Stimulated activated CD4-positive, alpha-beta T cell treated with anti-CD3 and anti-CD28 coated beads, Interleukin-1b, Interleukin-23, amount 100 ng/mL, for 4 hours (primary cell): ENCODE measurements at places on chromosomes 7 and 10.

GRCh38 chr10:63886281-63887022, 365.3 kb downstream of the REEP3 start:
- DNase-seq, result no peak

DNA sequence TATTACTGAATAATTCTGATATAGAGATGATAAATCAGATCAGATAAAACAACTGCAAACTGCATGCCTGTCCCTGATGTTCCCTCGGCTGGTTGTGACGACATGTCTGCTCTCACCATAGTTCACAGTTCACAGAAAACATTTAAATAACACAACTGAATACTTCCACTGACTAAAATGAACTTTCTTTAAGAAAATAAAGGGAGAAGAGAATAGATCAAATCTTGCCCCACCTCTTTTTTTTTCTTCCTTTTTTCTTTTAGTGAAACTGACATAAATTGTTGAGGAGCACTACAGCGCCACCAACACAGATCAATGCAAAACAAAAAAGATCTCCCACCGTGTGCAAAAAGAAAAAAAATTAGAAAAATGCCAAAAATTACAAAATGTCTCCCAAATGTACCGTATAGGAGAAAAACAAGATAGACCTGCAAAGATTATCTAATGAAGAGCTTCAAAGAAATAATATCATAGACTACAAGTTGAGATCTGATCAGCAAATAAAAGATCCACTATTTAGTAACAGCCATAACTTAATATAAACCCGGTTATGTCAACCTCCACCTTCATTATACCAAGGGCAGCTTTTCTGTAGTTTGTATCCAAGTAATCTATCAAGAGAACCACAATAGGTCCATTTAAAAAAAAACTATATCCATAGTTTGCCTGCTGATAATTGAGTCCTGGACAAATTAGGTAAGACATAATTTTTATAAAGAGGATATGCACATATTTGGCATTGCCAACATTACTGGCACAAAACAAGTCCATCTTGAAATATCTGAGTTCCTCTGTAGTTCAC, 30.7 kb upstream of the EPC1 start:
- DNase-seq, result no peak

DNA sequence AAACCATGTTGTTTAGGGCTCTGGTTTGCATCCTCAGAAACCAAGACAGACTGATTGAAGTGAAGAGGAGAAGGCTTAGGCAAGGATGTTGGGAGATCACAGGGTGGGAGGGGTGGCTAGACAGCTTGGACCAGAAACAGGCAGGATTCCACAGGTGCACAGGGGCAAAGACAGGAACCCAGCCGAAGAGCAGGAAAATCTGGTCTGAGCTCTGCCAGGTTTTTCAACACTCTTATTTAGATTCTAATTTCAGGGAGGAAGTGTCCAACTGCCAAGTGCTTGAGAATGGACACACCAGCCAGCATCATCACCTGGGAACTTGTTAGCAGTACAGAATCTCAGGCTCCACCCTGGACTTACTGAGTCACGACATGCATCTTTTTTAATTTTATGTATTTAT, 93.8 kb downstream of the MARCHF5 start:
- no peak for DNase-seq

GRCh38 chr10:80415734-80416478, 7.6 kb downstream of the PRXL2A start:
- no peak for DNase-seq

DNA sequence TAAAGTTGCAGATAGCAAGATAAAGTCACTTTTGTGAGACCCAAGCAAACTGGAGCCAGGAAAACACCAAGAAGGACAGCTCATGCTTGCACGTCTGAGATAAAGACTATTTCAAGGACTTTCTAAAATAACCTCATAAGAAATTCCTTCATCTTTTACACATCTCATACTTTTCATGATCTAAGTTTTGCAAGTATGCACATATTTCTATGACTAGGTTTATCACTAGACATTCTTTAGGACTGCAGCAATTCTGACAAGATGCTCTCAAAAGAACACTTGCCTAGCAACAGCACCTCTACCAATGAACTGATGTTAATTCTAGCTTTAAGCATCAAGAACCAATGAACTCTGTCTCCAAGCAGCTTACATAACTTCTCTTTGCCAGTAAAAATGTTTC, 457.6 kb downstream of the SEMA3D start:
- no peak for DNase-seq

GRCh38 chr7:25148772-25149575, 23.9 kb upstream of the CYCS start:
- DNase-seq, result no peak

DNA sequence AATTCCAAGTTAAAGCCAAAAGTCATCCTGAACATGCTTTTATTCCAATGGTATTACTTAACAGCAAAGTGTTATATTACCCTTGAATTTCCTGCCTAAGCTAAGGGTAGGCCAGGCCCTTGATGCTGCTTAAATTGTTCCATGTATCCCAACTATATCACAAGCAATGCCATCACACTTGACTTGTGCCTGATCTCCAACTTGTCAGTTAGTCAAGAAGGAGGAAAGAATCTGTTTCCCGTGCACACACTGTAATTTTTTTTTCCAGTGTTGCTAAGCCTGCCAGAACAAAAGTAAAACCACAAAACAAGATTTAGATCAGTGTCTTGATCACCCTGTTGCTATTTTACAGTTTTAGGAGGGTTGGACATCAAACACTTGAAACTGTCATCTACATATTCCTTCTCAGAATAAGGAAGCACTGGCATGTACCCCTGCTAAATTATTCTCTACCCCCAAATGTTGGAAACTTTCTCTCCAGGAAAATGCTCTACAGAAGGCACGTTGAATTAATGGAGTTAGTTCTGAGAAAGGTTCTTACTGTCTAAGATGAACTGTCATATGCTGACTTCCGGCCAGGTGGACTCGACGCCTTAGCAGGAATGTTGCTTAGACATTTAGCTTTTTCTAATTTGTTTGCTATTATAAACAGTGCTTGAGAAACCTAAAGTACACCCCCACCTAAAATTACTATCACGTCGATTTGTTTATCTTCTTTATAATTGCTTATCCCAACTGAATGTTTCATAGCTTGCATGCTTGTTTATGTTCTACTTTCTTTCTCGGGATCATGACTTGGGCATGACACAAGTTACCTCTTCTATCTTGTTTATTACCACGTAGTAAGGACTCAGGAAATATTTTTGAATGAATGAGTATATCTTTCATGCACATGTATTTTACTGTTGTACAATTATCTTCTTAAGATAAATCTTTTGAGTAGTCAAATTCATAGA, 105.5 kb upstream of the ZNF438 start:
- DNase-seq, result no peak

DNA sequence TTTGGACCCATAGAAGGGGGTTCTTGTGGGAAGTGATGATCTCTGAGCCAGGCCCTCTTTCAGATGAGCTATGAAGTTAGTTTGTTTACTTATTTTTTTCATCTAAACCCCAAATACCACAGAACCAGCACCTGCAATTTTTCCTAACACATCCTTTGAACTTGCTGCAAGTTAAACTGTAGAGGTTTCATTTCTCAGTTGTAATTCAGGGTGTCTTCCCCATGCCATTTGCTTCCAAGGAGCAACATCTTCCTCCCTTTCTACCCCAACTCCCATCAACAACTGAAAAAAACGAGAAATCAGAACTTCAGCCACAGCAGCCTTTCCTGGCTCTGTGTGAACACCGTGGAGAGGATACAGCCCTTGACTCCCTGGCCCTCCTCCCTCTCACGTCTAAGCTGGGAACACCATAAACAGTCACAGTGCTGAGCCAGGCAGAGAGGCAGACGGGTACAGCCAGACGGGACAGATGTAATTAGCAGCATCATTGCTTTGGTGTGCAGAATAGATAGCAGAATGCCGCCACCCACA, 63.6 kb downstream of the RGS10 start:
- no peak for DNase-seq

DNA sequence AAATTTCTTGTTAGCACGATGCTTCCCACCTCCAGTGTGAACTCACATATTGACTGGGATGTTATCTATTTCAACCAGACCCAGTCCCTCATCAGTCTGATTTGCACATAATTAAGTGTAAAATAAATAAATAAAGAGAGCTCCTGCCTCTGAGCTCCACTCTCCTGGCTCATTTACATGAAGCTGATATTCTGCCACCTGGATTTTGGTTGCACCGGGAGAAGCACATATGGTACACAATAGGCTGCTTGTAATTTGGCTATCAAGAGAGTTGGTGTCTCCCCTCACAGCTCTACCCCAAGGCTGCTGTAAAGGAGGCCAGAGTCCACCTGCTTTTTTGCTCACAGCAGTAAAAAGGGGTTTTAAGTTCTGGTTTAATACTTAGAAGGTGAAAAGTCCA, 610.5 kb downstream of the KCNMA1 start:
- no peak for DNase-seq

GRCh38 chr7:155322530-155322929, 24.9 kb downstream of the INSIG1 start:
- DNase-seq, result no peak

DNA sequence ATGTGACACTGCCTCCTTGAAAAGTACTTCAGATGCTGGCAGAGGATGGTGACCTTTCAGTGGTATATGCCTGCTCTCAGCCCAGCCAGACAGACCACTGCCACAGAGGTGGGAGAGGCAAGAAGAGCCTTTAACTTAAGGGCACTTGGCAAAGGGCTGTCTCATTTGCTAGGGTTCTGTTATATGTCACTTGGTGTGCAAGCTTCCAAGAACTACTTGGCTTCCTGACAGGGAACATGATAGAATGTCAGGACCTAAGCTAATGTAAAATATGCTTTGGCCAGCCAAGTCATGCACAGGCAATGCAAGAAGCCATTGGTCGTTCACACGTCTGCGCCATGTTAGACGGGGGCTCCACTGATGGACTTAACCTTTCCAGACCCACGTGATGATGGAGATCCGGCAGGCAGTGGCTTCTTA, 54.7 kb downstream of the RBM20 start:
- no peak for DNase-seq

DNA sequence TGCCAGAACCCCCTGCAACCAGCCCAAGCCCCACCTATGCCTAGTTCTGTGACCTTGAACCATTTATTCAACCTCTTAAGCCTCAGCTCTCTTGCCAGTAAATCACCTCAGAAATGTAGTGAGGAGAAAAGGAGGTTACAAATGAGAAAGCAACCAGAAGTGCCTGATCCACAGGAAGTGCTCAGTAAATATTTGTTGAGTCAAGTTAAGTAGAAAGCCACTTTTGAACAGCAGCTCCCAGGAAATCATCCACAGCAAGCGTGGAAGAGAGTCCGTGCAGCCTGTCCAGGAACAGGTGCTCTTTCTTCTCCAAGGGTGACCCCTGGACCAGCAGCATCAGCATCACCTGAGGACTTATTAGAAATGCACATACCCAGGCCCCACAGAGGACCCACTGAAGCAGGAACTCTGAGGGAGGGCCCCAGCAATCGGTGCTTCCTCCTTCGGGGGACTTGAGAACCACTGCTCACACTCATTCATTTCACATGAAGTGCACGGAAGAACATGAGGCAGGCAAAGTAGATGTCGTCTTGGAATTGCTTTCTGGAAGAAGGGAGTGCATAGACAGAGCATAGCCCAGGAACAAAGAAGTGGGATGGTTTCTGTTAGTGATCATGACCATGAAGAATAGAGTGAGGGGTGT, 6.3 kb upstream of the C10orf71 start:
- no peak for DNase-seq

DNA sequence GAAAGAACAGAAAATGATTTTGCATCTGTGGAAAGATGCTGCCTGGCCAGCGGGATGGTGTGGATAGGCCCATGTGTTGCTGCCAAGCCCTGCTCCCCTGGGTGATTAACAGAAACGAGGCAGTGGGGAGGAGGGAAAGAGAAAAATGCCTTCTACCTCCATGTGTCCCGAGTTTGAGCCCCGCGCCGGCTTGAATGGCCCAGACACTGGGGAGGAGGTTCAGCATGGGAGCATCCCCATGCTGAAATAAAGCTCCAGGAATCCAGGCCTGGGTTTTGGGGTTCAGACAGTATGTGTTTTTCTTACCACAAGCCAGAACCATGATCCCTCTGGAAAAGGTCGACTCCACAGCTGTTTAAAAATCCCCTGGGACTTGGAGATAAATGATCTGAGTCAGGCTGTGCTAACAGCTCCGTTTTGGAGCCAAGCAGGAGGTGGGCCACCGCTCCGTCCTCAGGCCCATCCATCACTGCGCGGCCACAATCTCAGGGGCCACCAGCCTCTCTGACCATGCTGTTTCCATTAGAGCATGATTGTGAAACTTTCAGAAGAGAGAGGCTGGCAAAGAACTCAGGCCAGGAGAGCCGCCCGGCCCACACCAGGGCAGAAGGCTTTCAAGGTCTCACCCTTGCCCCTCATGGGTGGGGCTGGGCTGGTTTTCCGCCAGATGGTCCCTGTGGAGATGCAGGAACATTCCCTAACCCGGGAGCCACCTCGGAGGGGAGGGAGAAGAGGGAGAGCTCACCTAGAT, 299.7 kb downstream of the ZEB1 start:
- DNase-seq, result no peak

- DNase-seq, result no peak
Observed at GRCh38 chr7:149427096-149427680, 33.7 kb downstream of the ZNF777 start.

DNA sequence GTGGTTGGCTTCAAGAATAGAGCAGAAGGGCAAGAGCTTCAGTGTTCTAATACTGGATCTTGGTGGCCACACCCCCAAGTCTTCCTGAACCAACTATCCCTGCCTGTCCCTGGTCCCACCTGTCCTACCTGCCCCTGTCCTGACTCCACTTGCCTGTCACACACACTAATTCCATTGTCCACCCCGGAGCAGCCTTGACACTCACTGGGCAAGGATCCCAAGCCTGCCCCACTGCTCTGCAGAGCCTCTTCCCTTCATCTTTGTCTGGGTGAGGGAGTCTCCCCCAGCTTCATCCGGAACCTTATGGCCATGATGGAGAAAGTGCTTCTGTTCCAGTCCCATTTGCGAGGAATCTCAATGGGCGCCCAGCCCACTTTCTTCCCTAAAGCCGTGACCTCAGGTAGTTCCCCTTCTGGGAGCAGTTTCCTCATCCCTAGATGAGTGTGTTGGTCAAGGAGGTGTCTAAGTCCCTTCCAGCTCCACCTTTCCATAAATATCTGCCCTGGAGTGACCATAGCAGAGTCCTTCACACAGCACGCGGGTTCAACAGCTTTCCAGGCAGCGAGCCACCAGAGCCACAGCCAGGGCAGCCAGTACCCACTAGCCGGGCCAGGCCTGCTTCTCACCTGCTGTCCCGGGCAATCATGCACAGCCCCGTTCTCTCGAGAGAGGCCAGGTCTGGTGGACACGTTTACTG, 61.5 kb downstream of the VIPR2 start:
- no peak for DNase-seq

DNA sequence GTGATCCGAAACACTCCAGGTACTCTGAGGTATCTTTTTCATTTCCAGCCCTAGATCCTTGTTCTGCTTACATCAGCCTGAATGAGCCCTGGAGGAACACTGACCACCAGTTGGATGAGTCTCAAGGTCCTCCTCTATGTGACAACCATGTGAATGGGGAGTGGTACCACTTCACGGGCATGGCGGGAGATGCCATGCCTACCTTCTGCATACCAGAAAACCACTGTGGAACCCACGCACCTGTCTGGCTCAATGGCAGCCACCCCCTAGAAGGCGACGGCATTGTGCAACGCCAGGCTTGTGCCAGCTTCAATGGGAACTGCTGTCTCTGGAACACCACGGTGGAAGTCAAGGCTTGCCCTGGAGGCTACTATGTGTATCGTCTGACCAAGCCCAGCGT, 5.1 kb downstream of the OIT3 start:
- DNase-seq, result no peak

GRCh38 chr7:127413326-127413725, 20.8 kb upstream of the ZNF800 start:
- no peak for DNase-seq

- no peak for DNase-seq
Observed at GRCh38 chr7:116447436-116447835, 52.1 kb upstream of the CAV2 start.

- DNase-seq, result no peak
Observed at GRCh38 chr10:62819141-62819920, 3.2 kb upstream of the EGR2 start.
